Fibroblast of skin of left biceps (primary cell): ENCODE measurements at places on chromosomes 2 and 18.

DNA sequence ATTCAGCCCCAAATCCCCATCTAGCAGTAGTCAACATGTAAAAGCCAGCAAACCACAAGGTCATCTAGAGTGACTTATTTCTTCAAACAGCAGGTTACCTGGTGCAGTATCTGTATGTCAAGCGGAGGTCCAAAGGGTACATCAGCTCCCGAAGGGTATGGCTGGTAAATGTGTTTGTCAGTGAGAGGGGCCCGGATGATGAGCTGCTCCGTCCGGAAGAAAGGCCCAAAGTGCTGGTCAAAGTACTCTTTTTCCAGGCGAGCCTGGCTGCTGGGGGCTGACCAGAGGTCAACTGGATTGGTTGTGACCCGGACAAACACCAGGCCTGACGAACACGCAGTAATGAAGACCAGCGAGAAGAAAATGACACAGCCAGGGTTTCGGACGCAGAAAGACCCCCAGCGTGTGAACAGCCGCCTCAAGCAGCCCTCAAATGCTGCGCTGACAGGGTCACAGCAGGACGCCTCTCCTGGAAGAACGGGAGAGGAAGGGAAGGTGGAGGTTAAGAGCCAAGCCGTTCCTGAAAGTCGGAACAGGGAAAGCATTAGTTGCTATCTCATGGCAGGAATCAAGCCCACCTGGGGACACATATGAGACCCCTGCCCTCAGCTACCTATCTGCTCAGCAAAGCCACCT is 30.0 kb downstream of the NPC1 start:
- DNase-seq: no peak

DNA sequence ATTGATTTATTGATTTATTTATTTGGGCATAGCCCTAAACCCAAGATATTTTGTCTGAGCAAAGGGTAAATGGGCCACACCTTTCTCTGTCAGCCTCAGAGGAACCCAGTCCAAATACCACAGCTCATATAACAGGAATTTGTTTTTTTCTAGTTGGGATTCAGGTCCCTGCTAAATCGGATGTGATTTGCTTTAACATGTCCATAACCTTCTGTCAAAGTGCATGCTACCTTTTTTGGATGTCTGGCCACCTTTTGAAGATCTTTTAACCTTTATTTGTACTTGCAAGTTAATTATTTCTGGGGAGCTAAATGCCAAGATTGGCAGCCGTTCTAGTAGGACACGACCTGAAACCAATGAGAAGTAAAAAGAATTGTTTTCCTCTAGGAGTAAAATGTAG is 303.2 kb upstream of the UBE2E3 start:
- no peak for DNase-seq

- no peak for DNase-seq
Measured at GRCh38 chr2:189125195-189125594, 54.4 kb downstream of the COL5A2 start.

DNA sequence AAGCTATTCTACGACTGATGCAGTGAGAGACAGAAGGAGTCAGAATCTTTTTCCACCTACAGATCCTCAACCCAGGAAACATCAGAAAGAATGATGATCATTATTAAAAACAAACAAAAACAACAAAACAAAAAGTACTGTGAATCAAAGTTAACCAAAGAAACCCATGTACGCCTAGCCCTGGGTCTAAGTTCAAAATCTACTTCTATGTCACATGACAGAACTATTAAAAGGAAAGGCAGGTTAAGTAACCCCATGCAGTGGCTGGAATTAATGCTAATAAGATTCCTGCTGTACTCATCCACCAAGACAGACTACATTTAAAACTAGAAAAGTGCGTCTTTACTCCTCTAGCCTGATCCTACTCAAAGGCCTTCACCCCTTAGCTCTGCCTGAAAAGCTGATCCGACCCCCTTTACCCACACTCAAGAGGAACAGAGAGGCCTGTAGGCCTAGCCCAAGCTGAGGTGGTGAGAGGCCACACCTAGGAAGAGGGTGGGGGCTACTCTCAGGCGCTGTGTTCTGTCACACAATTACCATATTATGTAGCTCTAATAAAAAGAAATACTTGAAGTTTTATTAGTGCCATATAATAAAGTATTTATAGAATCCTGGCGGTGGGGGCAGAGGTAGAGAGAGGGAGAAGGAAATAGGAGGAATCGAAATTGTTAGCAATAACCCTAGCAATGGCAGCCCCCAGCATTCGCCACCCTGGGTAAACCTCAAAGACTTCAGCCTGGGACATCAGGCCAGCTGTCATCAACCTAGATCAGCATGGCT is 37.1 kb downstream of the NHEJ1 start:
- DNase-seq: no peak

GRCh38 chr18:8990276-8991031 is 112.0 kb upstream of the NDUFV2 start:
- no peak for DNase-seq

- DNase-seq: no peak
Measured at GRCh38 chr2:82098617-82099016, 1794.1 kb upstream of the LRRTM1 start.

GRCh38 chr2:156800781-156801361 is 364.7 kb downstream of the GPD2 start:
- no peak for DNase-seq

GRCh38 chr2:213022987-213023386 is 128.4 kb downstream of the IKZF2 start:
- no peak for DNase-seq

- DNase-seq: no peak
Measured at GRCh38 chr2:177759443-177759842, 313.1 kb downstream of the PDE11A start.

- no peak for DNase-seq
Measured at GRCh38 chr2:131143803-131144202, 38.7 kb downstream of the PLEKHB2 start.

DNA sequence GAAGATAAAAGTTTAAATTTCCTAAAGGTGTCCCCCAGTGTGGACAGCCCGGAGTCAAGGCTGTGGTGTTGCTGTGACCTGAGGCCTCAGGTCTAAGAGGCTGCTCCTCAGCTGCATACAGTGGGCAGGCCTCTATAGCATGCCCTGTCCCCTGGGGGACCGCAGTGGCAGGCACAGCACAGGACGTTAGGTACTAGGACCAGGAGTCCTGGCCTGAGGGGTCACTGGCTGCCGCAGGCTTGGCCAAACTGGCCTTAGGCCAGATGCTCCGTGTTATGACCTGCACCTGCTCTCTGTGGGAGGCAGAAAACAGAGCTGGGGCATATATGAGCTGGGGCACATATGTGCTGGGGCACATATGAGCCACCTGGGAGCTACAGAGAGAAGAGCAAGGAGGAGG is 21.2 kb upstream of the MAL start:
- no peak for DNase-seq
